T-cell (primary cell): ENCODE measurements at places on chromosomes 7 and 10. TPM values are rescaled to one million over a fixed set of nuclear protein-coding genes. Genes with fewer than 3 reads are reported as not detected.
A peak's percentile ranks its signal among the peaks of the same experiment; 100 is the strongest.

SPDYE11 gene
- not detected for total RNA-seq

C10orf62 gene
- not detected for total RNA-seq

ERVW-1 gene
- not detected for total RNA-seq

DNA sequence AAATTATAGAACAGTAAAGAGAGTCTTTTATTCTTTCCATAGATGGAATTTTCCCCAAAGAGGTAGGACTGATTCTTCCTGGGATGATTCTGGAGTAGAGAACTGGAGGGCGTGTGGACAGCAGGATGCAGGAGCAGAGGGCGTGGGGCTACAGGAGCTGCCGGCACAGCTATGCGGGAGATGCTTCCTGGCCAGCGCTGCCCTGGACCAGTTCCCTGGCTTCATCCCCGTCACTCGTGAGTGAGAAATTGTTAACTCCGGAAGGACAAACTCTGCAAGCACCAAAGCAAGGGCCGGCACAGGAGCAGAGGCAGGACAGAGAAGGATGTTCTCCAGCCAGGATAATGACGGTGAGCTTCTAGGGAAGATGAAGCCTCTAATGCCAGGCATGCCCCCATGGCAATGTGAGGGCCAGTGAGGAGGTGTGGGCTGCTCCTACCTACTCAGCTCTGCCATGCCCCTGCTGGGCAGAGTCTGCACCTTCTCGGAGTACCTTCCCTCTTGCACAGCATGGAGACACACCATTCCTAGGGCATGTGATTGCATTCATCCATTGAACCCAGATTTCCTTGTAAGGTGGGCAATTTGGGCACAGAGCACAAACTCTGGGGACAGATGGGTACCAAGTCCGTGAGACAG, 760.9 kb upstream of the IGFBP3 start:
- no peaks in the 10 kb centered on the region for H3K27me3 ChIP-seq
- DNase-seq = no peak
- H3K36me3 ChIP-seq = no peaks in the 10 kb centered on the region
- H3K27ac ChIP-seq = no peak overlapping the region

GRCh38 chr10:117360016-117360415, 15.2 kb downstream of the PDZD8 start:
- no peaks in the 10 kb centered on the region for H3K4me1 ChIP-seq
- no peak overlapping the region for H3K27ac ChIP-seq
- H3K36me3 ChIP-seq = no peaks in the 10 kb centered on the region
- no peak for DNase-seq
- H3K4me3 ChIP-seq = no peak overlapping the region

DNA sequence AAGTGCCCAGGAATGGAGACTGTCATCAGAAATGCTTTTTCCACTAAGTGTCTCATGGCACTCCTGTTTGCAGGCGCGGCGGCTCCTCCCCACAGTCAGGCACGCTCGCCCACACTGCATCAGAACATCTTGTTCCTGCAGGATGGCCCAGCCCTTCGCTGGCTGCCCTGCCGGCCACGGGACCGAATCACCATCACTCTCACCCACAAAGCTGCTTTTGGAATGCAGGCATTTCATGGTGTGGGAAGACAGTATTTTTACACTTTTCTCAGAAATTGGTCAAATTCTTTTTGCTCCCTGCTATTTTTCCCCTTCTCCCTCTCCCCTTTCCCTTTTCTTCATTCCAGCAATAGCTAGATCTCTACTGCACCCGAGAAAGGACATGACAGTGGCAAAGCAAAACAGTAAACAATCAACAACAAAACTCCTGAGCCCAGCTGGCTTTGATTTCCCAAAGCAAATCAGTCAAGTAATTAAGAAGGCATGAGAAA, 176.1 kb upstream of the TNS3 start:
- H3K4me3 ChIP-seq = no peak overlapping the region
- no peaks in the 10 kb centered on the region for H3K4me1 ChIP-seq
- no peaks in the 10 kb centered on the region for H3K36me3 ChIP-seq

DNA sequence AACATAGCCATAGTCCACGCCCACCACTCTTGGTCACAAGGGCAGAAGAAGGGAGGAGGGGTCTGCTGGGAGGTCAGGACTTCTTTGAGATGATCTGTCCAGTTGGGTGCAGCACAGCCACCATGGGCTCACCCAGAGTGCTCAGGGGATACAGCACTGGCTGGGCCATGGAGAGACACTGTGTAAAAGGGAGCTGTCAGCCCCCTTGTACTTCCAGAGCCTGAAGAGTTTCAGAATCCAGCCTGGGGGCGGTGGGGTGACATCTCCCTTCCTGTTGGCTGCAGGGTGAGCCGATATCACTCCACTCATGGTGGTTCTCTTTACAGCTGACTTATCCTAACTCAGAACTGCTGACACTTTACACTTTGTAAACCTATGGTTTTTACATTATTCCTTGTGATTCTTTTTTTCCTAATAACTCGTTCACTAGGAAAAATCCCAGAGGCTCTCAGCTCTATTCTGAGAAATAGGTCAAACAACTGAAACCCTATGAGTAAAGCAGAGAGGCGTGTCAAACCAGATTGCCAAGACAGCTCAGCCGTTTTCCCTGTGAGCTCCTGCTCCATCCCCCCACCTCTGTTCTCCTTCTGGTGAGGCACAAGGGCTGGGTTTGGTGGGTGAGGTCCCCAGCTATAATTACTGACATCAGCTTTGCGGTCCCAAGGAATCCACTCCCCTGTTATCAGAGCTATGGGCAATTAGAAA, 3.2 kb upstream of the MRPS24 start:
- H3K4me3 ChIP-seq = no peak overlapping the region
- no peaks in the 10 kb centered on the region for H3K27me3 ChIP-seq
- DNase-seq = no peak
- H3K27ac ChIP-seq = no peak overlapping the region
- peaks cover 26% of the 10 kb centered on the region for H3K36me3 ChIP-seq

- peak overlapping the region; percentile 82 for H3K27ac ChIP-seq
- H3K36me3 ChIP-seq = peaks cover 35% of the 10 kb centered on the region
- H3K4me1 ChIP-seq = peaks cover 99% of the 10 kb centered on the region
- no peak overlapping the region for H3K4me3 ChIP-seq
- DNase-seq = no peak
- H3K27me3 ChIP-seq = no peaks in the 10 kb centered on the region
Measured at GRCh38 chr10:80471715-80472233, 17.7 kb downstream of the TSPAN14 start.
